ENCODE measurements at places on chromosomes 7 and 10.

DNA sequence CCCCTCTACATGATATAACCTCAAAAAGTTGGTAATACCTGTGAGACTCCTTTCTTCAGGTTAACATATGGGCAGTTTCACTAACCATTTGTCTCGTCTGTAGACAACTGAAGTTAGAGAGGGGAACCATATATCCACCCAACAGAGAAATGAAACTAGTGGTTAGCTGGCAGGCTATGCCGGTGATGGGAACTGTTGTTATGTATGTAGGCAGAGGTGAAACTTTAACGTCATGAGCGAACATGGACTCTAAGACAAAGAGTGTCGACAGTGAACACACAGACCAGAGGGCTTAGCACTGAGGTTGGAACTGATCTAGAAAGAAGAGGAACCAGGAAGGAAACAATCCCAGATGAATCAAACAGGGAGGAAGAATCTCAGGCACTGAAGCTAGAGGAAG lies 112.4 kb downstream of the ELMO1 start:
- DNase-seq: no peak

DNA sequence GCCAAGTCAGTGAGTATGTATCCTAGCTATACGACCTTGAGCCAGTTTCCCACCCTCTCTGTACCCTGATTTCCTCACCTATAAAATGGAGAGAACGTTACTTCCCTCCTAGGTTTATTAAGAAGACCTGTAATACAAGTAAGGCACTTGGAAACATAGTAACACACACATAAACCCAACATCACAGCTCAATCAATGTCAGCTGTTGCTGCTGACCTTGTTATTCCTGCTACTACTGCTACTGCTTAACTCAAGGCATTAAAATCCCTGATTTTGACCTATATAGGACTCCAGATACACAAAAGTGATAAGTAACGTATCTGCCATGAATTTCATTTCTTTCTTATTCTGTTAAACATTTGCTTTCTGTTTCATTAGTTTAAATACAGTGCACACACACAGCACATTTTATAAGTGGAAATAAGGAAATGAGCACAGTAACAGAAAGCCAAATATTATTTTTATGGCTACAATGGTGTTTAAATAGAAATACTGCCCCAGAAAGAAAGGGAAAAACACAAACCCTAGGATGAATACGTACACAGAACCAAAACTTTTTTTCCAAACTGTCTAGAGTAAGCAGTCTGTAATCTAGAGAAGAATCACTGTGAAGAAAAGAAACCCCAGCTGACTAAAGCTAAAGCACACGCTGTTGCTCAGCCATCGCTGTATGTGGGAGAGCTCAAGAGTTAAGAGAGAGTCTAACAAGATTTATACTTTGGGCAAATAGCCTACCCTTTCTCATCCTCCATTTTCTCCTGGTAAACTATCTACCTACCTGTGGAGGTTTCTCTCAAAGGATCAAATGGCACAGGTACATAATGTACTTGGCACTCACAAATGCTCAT lies 19.0 kb downstream of the NAPEPLD start:
- no peak for DNase-seq

DNA sequence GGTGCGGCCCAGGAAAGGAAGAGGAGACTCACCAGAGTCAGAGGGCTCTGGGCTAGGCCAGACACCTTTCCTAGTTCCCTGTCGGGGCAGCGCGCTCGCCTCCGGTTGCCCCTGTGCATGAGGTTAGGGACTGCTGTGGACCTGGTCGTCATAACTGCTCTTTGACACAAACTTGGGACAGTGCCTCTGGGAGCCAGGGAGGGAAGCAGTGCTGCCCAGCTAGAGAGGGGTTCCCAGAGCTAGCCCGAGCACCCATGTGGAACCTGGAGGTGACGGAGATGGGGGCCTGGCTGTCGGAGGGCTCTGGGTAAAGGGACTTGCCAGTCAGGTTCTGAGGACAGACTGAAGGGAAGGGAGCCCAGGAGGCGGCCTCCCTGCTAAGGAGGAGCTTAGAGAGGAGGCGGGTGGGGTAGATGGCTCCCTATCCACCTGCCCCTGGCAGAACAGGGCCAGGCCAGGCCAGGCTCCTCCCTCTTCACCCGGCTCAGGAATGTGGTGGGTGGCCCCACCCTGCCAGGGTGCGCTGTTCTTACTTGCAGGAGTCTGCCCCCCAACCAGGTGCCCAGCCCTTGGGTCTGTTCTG lies 29.7 kb downstream of the AGAP3 start:
- no peak for DNase-seq

DNA sequence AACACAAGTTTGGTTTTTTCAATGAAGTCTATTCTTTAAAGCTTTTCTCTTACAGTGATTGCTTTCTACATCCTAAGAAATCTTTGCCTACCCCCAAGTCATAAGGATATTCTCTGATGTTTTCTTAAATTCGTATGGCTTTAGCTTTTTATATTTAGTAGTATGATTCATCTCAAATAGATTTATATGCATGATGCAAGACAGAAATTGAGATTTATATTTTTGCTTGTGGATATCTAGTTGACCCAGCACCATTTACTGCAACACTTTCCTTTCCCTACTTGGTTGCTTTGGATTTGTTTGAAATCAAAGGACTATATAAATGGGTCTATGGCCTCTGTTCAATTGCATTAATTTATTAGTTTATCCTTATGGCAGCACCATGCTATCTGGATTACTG lies 113.9 kb downstream of the ZNF438 start:
- DNase-seq: no peak

GRCh38 chr10:131314148-131314547 lies 2.6 kb upstream of the TCERG1L start:
- no peak for DNase-seq

DNA sequence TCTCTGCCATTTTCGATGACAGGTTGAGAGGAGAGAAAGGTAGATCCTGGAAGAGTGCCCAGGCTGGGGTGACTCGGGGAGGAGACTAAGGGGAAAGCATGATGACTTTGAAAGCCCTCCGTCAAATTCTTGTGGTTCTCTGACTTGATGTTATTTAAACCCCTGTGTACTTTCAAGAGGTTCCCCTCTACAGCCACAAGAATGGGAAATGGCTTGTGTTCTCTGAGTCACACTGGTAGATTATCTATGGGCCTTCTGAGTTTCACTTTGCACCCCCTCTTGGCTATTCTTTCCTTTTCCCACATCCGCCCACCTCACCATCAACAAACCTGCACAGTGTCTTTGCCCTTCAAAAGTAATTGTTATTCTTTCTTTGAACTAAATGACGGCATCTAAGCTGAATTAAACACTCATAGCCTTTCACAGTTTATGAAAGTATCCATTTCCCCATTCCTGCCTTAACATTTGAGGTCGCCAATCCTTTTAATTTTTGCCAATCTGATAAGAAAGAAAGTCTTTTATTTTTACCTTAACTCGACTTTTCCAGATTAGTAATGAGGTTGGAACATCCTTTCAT lies 24.1 kb downstream of the PRF1 start:
- DNase-seq: peak; percentile 44

DNA sequence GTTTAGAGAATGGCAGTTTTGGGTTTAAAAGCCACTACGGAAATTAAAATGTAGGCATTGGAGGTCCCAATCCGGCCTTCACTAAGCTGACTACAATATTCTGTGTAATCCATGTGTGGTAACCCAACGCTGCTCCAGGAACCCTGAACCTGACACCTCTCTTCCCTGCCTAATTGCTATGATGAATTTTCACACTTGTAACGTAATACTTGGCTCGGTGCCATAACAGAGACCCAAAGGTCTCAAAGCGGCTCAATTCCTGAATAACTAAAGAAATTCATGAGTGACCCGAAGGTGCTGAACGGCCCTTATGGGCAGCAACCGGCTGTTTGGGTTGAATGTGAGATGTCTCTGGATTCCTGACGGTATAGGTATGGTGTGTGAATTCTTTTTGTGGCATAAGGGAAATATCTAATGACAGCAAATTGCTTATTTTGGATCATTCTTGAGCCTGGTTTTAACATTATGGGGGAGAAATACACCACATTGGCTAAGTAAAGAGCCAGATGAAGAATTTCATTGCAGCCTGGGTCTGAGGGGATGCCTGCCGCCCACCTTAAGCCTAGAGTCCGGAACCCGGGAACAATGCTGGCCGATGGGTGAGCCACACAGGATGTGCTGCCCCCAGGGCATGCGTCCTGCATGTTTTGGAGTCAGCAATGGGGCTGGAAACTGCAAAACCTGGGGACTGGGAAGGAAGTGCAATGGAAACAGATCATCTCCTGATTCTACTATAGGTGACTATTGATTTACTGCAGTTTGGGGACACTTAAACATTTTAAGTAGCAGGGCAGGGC lies 69.7 kb upstream of the FZD8 start:
- no peak for DNase-seq

GRCh38 chr10:8225187-8225586 lies 170.7 kb downstream of the GATA3 start:
- no peak for DNase-seq

GRCh38 chr10:119784340-119785067 lies 58.7 kb downstream of the INPP5F start:
- no peak for DNase-seq
